Pulmonary artery endothelial cell (primary cell): ENCODE measurements at places on chromosomes 5 and 9. TPM values are rescaled to one million over a fixed set of nuclear protein-coding genes. Genes with fewer than 3 reads are reported as not detected.

Gene TLX3
- not detected in 2 replicates for total RNA-seq

Gene DOCK2
- total RNA-seq, result 0.20 and 0.46 TPM in 2 replicates

Gene PCDHA11
- total RNA-seq, result 0.04 and 0.07 TPM in 2 replicates

Gene FBP1
- total RNA-seq, result 0.95 and 1.5 TPM in 2 replicates

Gene MARCOL
- not detected in 2 replicates for total RNA-seq

Gene PCDHA1
- 0.04 TPM in 1 of 2 replicates, not detected in the other for total RNA-seq
